Motor neuron (in vitro differentiated cells): ENCODE measurements at places on chromosomes 2 and 18.
A peak's percentile ranks its signal among the peaks of the same experiment; 100 is the strongest.

- no peak for ATAC-seq
These were observed 32.1 kb upstream of the INSIG2 start for GRCh38 chr2:118056165-118056534.

DNA sequence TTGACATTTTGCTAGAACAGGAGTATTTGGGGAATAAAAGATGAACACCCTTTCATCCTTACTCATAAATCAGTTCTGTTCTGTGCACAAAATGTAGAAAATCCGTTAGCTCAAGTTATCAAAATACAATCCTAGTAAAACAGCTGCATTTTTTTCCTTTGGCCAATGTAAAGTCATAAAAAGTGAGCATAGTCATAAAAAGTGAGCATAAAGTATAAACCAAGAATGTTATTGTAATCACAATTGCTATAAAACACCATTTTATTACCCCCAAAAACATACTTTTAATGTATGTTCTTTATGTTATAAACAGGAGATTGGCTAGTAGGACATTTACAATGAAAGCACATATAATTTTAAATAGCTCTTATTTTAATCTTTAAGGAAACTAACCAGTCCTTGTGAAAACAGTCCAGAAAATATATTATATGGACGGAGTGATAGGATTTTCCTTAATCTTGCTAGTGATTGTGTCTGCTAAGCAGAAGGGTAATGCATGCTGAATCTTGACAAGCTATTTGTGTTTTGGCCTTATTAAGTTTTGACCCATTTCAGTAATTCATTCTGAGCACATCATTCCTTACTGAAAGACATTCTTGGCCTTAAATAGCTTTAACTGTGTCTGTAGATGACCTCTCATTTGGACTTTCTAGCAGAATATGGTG is 891.8 kb downstream of the DSC3 start:
- ATAC-seq: no peak

DNA sequence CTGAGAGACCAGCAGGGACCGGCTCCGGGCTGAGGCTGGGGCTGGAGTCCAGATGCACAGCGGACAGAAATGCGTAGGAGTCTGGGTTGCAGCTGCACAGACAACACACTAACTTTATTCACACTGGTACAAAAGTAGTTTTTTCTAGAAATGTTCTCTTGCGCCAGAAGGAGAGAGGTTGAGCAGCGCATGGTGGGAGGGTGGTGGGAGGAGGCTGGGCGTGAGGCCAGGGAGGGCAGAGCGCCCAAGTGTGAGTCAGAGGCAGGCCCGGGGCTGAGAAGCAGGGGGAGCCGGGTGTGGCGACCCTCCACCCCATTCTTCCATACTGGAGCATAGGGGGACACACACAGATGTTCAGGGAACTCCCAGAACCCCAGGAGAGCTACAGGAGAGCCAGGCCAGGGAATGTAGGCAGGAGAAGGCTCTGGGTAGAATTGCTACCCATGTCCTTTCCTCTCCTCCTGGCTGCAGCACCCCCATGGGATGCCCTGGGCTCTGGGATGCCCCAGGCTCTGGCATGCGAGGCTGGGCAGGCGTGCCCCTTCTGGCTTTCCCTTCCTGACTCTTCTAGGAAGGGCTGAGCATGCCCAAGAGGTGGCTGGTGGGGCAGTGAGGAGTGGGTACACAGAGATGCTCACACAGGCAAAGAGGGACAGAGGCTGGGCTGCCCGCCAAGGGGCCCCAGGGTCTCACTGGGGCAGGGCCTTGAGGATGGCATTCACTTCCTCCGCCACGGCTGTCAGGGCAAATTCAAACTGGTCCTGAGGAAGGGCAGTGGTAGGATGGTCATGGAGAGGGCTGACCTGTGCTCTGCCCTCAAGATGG is 10.6 kb downstream of the DNAJB2 start:
- no peak for ATAC-seq

- ATAC-seq: peak; percentile 89
These were observed at the start of gene VAPA for GRCh38 chr18:9913526-9914333. Gene VAPA (plus strand): TSS chr18:9914016. CDS start chr18:9914257, 241 bp downstream.

DNA sequence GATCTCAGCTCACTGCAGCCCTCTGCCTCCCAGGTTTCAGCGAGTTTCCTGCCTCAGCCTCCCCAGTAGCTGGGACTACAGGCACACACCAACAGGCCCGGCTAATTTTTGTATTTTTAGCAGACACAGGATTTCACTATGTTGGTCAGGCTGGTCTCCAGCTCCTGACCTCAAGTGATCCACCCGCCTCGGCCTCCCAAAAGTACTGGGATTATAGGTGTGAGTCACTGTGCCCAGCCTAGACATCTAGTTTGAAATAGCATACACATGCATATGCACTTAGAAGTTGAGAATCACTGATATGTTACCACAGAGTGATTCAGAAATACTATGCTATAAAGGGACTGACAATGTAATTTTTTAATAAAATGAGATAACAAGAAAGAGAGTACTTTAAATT is 69.8 kb upstream of the CDKL4 start:
- ATAC-seq: peak; percentile 97

DNA sequence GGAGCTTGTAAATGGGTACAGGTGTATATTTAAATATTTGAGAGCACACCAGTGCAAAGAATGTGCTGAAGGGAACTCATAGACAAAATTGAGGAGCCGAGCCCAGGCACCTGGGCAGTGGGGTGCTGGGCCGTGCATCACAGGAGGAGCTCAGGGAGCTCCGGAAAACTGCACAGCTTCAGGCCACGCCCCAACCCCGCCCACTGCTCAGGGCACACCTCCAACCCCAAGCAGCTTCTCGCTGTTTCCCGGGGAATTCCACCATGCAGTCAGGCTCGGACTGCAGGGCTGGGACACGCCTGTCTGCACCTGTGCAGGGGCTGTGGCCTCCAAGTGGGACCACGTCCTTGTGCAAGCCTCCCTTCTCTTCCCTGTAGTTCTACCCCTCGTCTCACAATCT is 243.0 kb downstream of the HDAC4 start:
- ATAC-seq: peak; percentile 56

GRCh38 chr18:77115192-77115953 is 17.2 kb downstream of the MBP start:
- peak; percentile 9 for ATAC-seq

DNA sequence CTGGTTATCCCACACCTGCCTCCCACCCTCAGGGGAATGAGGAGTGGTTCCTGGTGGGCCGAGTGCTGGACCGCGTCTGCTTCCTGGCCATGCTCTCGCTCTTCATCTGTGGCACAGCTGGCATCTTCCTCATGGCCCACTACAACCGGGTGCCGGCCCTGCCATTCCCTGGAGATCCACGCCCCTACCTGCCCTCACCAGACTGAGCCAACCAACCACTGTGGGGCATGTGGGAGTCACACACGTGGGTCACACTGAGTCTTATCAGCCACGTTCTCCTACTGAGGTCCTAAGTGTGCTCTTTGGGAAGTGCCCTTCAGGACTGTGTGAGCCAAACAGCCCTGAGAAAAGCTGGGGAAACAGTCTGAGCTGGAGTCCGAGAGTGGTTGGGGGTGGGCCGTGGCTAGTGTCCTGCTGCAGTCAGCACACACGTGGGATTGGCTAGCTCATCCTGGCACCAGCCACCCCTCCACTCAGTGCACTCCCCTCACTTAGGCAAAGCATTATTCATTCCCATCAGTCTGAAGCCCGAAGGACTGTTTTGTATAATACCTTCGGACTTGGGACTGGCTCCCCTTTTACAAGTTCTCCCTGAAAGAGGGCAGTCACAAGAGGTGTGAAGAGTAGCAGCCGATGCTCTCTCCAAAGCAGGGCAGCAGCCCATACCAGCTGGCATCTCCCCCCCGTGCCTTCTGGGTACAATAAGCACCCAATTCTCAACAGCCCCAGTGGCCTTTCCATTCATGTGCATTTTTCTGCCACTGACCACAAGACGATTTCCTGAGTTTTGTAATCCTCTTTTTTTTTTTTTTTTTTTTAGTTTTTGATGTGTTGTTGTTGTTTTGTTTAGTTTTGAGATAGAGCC is 4.6 kb downstream of the TIGD1 start:
- ATAC-seq: no peak

- ATAC-seq: no peak
These were observed 77.2 kb downstream of the NAT8 start for GRCh38 chr2:73564986-73565385.

DNA sequence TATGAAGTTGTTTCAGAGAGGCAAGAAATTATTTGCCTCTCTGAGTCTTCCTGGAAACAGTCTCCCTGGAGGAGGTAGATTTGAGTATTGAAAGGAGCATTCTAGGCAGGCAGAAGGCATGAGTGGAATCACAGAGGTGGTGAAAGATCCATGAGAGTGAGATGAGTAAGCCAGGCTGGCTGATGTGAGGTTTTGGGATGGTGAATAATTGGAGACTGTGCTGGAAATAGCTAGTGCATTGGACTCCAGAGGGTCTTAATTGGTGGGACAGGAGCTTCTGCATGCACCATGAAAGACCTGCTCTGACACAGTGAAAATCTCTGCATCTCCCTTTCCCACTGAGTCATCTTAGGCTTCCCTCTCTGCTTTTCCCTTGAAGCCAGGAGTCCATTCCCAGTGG is 46.3 kb downstream of the CDC42EP3 start:
- no peak for ATAC-seq
